ENCODE measurements at places on chromosomes 6 and 20. TPM values are rescaled to one million over a fixed set of nuclear protein-coding genes. Genes with fewer than 3 reads are reported as not detected.

Gene PPP1R16B
- not detected for total RNA-seq

Gene BFSP1
- total RNA-seq = 0.32 TPM

Gene COL11A2
- 0.25 TPM for total RNA-seq

Gene MUCL3
- total RNA-seq = not detected

DNA sequence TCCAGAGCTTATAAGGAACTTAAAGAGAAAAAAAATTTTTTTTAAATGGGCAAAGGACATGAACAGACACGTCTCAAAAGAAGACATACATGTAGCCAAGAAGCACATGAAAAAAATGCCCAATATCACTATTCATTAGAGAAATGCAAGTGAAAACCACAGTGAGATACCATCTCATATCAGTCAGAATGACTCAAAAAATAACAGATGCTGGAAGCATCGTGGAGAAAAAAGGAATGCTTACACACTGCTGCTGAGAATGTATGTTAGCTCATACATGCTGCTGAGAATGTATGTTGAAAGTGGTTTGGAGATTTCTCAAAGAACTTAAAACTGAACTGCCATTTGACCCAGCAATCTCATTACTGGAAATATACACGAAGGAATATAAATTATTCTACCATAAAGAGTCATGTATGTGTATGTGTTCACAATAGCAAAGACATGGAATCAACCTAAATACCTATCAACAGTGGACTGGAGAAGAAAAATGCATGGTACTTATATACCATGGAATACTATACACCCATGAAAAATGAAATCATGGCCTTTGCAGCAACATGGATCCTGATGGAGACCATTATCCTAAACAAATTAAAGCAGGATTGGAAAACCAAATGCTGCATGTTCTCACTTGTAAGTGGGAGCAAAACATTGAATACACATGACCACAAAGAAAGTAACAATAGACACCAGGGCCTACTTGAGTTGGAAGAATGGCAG, 5.2 kb downstream of the OR11A1 start:
- DNase-seq = no peak

DNA sequence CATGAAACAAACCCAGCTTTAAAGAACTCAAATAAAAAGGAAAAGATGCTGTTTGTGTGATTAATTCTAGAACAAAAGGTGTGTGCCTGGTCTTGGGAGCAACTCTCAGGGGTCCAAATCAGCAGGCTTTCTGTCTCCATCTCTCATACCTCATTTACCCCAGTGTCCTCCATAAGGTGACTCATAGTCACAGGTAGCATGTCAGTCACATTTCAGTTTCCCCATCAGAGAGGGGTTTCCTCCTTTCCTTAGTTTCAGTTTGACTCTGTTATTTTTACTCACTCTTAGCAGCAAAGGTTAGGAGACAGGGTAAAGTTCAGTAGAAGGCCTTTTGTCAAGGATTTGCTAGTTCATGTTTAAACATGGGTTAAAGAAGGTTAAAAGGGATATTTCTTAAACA, 46.2 kb downstream of the OGFRL1 start:
- DNase-seq = no peak

GRCh38 chr6:41573985-41574384, 27.8 kb downstream of the FOXP4 start:
- DNase-seq = no peak

DNA sequence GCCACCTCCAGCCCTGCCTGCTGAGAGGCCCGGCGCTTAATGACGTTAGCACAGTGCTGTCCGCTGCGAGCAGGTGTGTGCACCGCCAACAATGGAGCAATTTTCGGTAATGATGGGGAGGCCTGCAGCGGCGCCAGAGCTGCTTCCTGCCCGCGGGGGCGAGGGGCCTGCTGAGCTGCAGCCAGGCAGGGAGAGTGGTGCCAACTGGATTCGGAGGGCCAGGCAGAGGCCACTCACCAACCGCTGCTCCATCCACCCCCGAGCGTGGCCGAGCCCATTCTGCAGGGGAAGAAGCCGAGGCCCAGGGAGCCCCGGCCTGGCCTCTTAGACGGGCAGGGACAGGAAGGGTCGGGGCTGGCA, 9.6 kb downstream of the HRH3 start:
- no peak for DNase-seq

DNA sequence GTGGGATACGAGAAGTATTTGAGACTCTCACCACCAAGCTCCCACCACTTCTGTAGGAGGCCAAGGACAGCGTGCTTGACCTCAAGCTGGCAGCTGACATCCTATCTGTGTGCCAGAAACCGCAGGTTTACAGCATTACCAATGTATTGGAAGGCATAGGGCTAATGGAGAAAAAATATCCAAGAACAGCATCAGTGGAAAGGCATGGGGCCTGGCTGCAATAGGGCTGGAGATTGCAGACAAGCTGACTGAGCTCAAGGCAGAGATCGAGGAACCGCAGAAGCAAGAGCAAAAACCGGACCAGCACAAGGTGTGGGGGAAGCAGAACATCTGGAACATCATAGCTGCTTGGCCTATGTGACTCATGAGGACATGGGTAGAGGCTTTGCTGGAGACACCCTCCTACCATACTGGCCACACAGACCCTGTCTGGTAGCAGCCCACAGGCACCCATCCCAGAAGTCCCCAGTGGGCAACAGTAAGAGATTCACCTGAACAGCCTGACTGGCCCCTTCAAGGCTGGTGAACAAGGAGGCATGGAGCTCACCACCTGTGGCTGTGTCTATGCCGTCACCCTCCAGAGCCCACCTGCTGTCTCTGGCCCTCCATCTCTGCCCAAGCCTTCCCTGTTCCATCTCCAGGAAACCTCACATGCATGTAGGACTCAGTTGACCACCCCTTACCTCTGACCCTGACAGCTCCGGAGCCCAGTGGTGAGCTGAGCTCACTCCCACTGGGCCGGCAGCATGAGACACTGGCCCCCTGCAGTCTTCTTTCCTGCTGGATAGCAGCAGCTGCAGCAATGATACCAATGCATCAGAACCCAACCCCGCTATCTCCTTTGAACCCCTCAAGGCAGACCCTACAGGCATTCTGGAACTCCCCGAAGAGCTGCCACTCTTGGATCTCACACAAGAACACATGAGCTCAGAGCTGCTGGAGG, 171.1 kb downstream of the KIF6 start:
- peak; percentile 78 for DNase-seq

- peak; percentile 95 for DNase-seq
Measured at GRCh38 chr6:89034586-89035251, 45.8 kb upstream of the PNRC1 start.

DNA sequence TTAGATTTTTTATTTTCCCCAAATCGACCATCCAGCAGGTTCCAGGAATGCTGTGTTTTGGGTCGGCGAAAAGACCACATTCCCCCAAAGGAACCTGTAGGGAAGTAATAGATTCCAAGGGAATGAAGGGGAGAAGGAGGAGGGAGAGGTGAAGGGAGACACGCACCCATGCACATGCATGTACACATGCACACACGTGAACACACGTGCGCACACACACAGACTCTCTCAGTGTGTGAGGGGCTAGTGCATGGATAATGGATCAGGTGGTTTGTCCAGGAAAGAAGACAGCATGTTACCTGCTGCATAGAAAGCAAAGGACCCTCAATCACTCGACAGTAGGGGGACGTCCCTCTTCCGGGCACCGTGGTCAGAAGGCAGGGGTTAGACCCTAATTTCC, 52.4 kb upstream of the PDE10A start:
- no peak for DNase-seq

- DNase-seq = no peak
Measured at GRCh38 chr6:133399426-133399825, 158.3 kb downstream of the EYA4 start.

DNA sequence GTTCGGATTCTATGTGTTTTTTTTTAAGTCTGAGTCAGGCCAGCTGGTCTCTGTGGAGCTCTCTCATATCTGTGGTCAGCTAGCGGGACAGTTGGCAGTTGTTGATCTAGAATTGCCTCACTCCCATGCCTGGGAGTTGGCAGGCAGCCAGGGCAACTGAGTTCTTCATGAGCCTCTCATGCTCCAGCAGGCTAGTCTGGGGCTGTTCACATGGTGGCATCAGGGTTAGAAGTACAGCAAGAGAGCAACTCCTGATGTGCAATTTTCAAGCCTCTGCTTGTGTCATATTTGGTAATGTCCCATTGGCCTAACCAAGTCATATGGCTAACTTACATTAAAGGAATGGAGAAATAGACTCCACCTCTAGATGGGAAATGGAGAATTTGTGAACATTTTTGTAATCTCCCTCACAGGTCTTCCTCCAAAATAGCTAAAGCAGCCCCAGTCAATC, 6.7 kb upstream of the IFT52 start:
- peak; percentile 94 for DNase-seq

DNA sequence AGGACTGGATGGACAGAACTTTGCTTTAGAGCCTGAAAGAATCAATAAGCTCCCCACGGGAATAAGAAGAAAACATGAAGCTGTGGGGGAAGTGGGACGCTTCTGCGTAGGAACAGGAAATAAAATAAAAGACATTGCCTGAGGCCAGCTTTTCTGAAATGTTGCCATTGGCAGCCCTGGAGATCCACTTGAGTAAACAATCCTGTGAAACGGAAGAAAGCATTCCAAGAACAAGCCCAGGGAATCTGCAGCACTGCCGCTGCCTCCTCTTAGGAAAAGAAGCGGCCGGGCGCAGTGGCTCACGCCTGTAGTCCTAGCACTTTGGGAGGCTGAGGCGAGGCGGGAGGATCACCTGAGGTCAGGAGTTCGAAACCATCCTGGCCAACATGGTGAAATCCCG, 182.3 kb upstream of the RALGAPA2 start:
- no peak for DNase-seq

- no peak for DNase-seq
Measured at GRCh38 chr6:139647016-139647415, 272.6 kb upstream of the CITED2 start.
